Left colon (tissue), 2 donors: ENCODE measurements at places on chromosomes 4 and X. TPM values are rescaled to one million over a fixed set of nuclear protein-coding genes. Genes with fewer than 3 reads are reported as not detected.
A peak's percentile ranks its signal among the peaks of the same experiment; 100 is the strongest.

DNA sequence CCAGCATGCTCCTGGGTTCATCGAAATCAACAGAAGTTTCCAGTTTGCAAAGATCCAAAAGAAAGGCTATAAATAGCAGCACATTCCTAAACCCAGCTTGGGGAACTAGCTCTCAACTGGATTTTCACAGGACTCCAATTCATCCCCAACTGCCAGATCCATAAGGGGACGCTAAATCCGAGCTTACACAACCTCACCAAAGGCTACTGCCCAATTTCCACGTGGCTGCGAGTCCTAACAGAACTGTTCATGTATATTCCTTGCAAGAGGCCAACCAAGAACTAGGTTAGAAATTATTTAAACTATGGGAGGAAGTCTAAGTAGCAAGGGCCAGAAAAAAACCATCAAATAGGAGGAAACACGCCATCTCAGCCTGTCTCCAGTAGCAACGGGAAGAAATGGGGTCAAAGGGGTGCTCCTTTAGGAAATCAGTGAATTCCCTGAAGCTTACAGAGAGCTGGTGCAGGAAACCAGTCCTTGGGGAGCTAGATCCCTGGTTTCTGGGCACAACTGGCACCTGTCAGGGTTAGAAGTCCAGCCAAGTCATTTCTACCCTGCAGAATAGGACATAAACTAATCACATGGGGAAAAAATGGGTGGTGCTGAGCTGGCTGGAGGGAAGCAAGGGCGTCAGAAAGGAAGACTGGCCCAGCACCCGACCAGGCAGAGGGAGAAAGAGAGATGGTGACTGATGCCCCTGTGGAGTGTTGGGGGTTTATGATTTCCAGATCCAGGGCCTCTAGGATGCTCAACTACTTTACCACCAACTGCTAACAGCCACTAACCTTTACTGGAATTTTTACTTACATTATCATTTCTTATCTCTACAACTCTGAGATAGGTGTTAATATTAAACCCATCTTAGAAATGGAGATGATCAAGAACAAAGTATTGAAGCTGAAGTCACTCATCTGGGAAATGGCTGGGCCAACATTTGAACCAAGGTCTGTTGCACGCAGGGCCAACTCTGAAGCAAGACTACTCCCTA is 20.5 kb downstream of the RELL1 start:
- DNase-seq, result peak; percentile 41

DNA sequence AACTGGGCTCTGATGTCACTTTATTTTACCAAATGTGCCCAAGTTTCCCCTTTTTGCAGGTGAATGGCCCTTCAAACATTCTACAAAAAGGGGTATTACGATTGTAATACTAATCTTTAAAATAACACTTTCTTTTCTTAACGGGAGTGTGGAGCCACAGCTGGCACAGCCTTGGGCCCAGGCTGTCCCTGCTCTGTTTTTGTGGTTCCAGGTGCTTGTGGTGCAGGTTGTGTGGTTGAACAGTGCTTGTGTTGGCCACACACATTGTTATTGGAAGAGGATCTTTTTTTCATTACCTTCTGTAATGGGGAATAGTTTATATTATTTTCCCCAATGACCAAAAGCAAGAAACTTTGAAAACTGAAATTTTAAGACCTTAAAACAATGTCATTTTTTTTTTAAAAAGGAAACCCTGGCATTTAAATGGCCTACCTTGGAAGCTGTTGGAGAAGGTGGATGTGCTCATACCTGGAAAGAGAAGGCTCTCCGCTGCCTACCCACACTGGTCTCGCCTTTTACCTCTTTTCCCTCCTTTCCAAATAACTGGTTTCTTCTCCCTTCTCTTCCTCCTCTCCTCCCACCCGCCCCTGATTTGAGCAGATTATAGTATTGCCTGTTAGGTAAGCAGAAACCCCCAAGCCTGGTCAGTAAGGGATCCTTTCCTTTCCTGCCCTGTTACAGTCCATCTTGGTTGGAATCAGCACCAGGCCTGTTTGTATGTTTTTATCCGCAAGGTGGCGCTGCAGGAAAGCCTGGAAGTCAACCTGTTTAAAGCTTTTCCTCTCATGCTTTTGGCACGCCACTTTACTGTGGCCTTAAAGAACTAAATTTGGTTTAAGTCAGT is 28.6 kb downstream of the HADH start:
- peak; percentile 62 for DNase-seq

DNA sequence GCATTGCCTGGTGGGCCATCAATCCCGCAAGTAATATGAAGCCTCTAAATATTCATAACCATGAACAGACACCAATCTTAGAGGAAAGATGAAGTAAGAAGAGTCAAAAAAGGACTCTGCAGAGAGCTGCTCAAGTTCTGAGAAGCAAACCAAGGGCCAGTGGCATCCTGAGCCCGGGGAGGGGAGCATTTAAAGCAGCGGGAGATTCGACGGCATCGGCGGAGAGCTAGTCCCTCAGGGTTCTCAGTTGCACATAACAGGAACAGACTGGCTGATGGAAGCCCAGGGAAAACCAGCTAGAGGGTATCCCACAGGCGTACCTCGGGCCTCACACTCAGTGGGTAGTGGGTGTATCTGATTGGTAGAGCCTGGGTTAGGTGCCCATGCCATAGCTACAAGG is 4.9 kb upstream of the PNMA6E start:
- DNase-seq, result no peak

GRCh38 chr4:158176108-158176507 is 3.3 kb upstream of the GASK1B start:
- no peak for DNase-seq

Gene F9
- total RNA-seq, result not detected

Gene ARMCX4
- 6.9 TPM for total RNA-seq

- DNase-seq, result no peak
These were observed 32.7 kb upstream of the WFS1 start for GRCh38 chr4:6236816-6237390.

- no peak for DNase-seq
These were observed 369.8 kb downstream of the DTHD1 start for GRCh38 chr4:36651253-36651652.

- no peak for DNase-seq
These were observed 173.2 kb downstream of the CLCN4 start for GRCh38 chrX:10329984-10330383.

DNA sequence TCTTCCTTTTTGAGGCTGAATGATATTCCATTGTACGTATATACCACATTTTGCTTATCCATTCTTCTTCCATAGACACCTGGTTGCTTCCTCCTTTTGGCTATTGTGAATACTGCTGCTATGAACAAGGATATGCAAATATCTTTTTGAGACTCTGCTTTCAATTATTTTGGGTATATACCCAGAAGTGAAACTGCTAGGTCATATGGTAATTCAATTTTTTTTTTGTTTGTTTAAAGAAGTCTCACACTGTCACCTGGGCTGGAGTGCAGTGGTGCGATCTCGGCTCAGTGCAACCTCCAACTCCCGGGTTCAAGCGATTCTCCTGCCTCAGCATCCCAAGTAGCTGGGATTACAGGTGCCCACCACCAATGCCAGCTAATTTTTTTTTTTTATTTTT is 75.3 kb downstream of the METTL14 start:
- no peak for DNase-seq

DNA sequence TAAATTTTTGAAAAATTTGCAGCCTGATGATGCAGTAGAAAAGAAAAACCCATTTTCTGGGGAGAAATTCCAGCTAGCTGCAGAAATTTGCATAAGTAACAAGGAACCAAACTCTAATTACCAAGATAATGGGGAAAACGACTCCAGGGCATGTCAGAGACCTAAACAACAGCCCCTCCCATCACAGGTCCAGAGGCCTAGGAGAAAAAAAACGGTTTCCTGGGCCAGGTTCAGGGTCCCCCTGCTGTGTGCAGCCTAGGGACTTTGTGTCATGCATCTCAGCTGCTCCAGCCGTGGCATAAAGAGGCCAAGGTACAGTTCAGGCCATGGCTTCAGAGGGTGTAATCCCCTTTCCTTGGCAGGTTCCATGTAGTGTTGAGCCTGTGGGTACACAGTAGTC is 733.7 kb upstream of the CT83 start:
- DNase-seq, result no peak

- DNase-seq, result no peak
These were observed 354.6 kb downstream of the GRID2 start for GRCh38 chr4:92658318-92658717.

- DNase-seq, result no peak
These were observed 212.6 kb upstream of the RASGEF1B start for GRCh38 chr4:81684352-81684751.

Gene ZFYVE28
- 31.9 TPM for total RNA-seq

Gene OTC
- 5.8 TPM for total RNA-seq

Gene MED14
- 60.6 TPM for total RNA-seq

- DNase-seq, result no peak
These were observed 1037.4 kb upstream of the PABPC4L start for GRCh38 chr4:135238940-135239339.

Gene CXorf49
- not detected for total RNA-seq
